ENCODE measurements at places on chromosomes 4 and X. TPM values are rescaled to one million over a fixed set of nuclear protein-coding genes. Genes with fewer than 3 reads are reported as not detected.

DNA sequence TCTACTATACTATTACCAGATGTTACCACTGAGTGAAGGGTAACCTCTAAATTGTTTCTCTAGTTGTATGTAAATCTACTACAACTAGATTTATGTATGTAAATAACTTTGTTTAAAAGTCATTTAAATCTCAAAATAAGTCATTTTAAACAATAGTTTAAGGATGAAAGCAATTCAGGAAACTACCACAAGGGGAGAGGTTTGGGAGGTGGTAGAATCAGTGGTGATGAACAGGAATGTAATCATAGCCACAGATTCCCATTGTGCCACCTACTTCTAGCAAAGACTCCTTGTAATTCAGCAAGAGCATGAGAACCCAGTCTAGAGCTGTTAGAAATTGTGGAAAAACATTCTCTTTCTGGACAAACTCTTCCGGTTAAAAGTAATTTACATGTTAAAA, 234.6 kb downstream of the SLC7A11 start:
- no peak for DNase-seq

DNA sequence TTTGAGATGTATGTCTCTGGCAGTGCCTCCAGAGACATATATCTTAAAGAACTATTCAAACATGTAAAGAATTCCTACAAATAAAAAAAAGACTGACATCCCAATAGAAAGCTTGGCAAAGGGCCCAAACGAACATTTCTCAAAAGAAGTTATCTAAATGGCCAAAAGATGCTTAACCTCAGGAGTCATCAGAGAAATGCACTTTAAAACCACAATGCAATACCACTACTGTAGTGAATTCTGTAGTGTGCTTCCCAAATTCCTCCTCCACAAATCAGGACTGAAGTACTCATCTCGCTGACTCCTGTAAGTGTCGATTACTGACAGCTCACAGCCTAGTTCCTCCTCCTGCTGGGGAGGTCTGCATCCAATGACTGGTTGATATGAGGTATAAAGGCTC, 129.0 kb upstream of the MAMLD1 start:
- no peak for DNase-seq

GRCh38 chr4:53705151-53705764, 114.0 kb upstream of the LNX1 start:
- no peak for DNase-seq

- no peak for DNase-seq
These were observed 118.6 kb downstream of the PTTG2 start for GRCh38 chr4:38078590-38079421.

UGT2B17 gene
- not detected for total RNA-seq

DNA sequence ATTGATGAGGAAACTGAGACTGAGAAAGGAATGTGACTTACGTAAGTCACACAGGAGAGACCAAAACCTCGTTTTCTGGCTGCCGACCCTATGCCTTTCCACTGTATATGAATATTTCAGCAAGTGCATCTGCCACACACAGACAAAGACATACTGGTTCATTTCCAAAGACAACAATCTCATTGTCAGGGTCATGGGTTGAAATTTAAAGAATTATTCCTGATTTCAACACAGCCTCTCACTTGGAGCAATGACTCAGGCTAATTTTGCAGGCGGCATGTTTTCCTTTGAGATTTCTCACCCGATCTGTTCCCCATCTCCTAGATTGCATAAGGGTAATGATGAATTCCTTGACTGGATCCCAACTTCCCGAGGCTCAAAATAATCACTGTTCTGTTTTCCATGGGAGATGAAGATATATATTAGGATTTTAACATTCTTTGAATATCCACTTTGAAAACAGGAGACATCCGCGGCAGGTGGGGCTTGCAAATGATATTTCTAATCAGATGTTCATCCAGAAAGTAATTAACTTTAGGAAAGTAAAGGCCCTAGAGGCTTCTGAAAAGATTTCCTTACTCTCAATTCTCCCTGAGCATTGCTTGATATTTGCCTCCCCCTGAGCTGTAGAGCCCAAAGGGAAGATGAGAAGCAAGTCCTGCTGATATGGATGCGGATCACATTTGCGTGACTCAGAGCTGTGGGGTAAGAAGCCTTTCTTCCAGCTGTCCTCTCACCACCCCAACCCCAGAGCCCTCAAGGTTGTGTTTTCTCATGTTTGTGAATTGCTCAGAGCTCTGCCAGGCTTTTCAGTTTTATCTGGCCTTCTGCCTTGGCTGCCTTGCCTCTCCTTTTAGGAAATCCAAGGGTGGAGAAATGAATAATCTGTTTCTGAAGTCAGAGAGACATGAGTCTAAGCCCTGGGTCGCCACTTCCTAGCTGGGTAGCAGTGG, 361.1 kb upstream of the BOD1L1 start:
- DNase-seq: no peak

LINC00632 gene
- 191 TPM for total RNA-seq

GRCh38 chrX:154457491-154458115, 478 bp upstream of the PLXNA3 start:
- no peak for DNase-seq

GRCh38 chr4:125398263-125399002, 83.7 kb downstream of the FAT4 start:
- no peak for DNase-seq

GRCh38 chrX:19034025-19034424, 50.1 kb upstream of the PHKA2 start:
- DNase-seq: no peak

GRCh38 chrX:49695276-49696180, at the start of gene PAGE1:
Gene PAGE1, minus strand, starts transcription at chrX:49695984. Its CDS starts 1,214 bp downstream, at chrX:49694770.
- no peak for DNase-seq

- DNase-seq: no peak
These were observed 188.3 kb downstream of the RAPGEF2 start for GRCh38 chr4:159291176-159291575.

Measured in cardiac septum (tissue), 1 donor.